ENCODE measurements at places on chromosomes 13 and 19.

GRCh38 chr19:56491399-56491798, 14.3 kb upstream of the ZNF667 start:
- no peak for DNase-seq

DNA sequence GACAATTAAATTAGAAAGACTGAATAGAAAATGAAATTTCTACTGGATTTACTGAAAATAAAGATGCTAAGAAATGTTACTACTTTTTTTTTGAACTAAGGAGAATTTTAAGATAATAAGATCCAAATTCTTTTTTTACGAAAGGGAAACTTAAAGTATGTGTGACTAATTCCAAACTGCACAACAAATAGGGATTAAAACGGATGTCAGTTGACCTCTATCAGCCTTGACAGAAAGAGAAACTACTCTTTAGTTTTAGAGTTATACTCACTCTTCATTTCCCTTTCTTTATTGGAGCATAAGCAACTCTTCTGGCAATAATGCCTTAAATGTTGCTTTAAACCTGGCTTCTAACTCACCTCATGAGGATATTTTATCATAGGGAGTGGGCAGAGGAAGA, 273.8 kb downstream of the SLITRK6 start:
- DNase-seq, result no peak

DNA sequence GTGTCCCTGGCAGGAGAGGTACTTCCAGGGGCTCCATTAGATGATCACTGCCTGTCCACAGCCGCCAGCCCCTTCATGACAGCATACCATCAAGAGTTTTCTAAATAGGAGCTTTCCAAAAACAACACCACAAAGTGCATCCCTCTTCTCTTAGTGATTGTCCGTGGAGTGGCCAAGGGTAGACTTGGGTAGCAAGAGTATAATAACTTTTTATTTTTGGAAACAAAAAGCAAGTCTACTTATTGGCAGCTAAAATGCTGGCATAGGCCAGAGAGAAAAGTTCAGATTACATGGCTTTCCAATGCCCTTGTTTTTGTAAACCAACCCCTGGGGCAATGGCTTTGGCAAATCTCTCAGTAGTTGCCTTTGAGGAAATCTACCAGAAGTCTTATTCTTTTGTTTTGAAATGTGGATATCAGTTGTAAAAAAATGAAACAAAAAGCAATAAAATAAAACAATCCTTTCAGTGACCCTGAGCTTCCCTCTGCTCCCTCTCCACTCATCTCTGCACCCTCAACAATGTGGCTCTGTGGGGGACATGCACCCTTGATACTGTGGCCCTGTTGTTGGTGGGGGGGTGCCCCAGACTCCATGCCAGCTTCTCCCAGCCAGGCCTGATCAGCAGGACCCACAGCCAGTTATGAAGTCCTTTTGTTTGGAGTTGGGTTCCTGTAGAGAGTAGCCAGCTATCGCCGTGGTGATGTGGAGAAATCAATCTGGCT, 294.1 kb downstream of the DLEU7 start:
- DNase-seq, result no peak

- DNase-seq, result no peak
These were observed 6.5 kb downstream of the MAB21L1 start for GRCh38 chr13:35469806-35470525.

- DNase-seq, result no peak
These were observed 4.9 kb downstream of the SIAH3 start for GRCh38 chr13:45846681-45847080.

- DNase-seq, result peak; percentile 42
These were observed 175.2 kb downstream of the TDRD3 start for GRCh38 chr13:60572003-60572798.

GRCh38 chr13:90281709-90282108, 1065.8 kb upstream of the MIR17HG start:
- no peak for DNase-seq

GRCh38 chr13:33110713-33111413, 94.6 kb downstream of the KL start:
- DNase-seq, result peak; percentile 87

GRCh38 chr13:112746044-112746443, 56.2 kb downstream of the ATP11A start:
- no peak for DNase-seq

DNA sequence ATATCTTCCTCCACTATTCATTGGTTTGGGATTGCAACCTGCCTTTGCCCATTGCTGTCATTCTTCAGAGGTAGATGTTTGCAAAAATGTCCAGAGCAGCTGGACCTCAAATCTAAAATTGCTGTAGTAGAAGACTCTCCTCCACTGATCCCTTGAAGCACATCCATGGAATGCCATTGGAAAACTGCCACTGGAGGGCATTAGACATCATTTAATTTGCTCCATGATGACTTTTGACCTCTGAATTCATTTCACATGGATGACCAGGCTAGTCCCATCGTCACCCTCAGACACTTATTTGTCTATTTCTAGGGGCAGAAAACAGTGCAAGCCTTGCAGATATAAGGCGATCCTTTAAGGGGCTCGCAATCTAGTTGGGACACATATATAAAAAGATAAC, 33.9 kb upstream of the FLT1 start:
- DNase-seq, result no peak

- peak; percentile 42 for DNase-seq
These were observed 10.5 kb upstream of the NTN5 start for GRCh38 chr19:48683349-48683748.

DNA sequence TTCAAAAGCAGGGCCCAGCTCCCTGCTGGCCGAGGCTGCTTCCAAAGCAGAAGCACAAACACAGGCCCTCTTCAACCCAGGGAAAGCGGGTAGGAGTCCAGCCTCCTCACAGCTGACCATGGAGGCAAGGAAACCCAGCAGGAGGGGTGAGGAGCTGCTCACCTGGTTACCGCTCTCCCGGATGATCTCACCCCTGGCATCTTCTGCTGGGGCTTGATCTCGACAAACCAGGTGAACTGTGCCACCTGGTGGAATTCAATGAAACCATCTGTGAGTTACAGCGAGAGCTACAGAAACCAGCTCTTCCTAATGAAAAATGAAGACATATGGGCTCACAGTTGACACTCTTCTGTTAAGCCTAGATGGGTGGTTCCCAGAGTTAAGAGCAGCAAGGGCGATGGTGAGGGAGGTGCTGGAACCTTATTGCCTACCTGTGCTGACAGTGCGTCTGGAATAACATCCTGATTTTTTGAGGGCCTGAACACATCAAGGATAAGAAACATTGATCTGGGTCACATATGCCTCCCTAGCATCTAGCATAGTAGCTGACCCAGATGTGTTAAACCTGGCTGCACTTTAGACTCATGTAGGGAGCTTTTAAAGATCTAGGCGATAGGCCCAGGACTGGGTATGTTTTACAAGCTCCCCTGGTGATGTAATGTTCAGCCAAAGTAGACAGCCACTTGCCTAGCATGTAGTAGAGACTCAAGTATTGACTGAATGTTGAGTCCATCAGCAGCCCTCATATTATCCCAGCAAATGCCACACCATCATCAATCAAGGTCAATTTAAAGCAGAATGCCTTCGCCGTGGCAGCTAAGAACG, 6.1 kb downstream of the DHRS12 start:
- DNase-seq, result peak; percentile 46

DNA sequence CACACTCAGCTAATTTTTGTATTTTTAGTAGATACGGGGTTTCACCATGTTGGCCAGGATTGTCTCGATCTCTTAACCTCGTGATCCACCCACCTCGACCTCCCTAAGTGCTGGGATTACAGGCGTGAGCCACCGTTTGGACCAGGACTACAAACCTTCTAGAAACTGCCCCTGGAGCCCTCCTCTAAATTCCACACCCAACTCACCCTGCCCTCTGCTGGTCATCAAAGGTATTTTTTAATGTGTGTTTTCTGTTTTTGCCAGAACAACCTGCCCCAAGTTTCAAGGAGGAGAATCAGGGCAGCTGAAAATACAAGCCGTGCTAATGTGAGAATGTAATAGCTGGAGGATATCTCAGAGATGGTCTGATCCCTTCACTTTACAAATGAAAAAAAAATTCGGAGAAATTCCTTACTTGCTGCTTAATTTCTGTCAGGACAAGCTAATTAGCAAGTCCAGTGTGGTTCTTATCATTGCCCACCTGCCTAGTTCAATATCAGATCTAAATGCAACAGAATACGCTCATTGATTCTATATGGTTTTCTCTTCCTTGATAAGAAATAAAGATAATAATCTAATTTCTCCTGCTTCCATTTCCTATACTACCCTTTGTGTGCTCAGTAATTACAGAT, 4.1 kb downstream of the ATP8A2 start:
- peak; percentile 38 for DNase-seq

- no peak for DNase-seq
These were observed 583.0 kb upstream of the ATXN8OS start for GRCh38 chr13:69524459-69525150.

DNA sequence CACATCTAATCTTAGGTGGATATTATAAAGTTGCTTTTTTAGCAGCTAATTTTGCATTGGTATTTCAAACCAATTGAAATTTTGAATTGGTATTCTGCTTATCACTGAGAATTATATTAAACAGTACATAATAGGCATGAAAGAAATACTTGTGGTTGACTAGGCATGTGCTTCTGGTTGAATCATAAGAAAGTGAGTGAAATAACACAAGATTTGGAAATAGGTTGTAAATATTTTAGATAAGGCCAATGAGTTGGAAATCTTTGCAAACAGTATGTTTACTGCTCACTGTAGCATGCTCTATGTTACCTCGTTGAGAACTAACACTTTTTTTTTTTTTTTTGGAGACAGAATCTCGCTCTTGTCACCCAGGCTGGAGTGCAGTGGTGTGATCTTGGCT, 66.8 kb upstream of the RFC3 start:
- peak; percentile 68 for DNase-seq
